ENCODE measurements at places on chromosomes 7 and 10.
A peak's percentile ranks its signal among the peaks of the same experiment; 100 is the strongest.

DNA sequence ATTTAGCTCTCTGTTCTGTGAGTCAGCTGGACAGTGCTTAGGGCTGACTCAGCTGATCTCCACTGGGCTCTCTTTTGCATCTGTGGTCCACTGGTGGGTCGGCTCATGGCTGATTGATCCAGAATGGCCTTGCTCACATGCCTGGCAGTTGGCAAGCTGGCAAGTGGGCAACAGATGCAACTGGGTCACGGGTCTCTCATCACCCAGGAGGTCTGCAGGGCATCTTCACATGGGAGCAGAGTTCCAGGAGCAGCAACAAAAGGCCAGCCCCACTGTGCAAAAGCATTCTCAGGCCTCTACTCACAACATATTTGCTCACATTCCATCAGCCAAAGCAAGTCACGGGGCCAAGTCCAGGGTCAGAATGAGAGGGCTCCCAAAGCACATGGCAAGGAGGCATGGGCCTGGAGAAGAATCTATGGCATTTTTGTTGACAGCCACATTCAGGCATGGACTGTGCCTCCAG lies 98.8 kb downstream of the OAT start:
- DNase-seq = no peak

GRCh38 chr7:20477067-20477466 lies 138.4 kb upstream of the ABCB5 start:
- DNase-seq = no peak

DNA sequence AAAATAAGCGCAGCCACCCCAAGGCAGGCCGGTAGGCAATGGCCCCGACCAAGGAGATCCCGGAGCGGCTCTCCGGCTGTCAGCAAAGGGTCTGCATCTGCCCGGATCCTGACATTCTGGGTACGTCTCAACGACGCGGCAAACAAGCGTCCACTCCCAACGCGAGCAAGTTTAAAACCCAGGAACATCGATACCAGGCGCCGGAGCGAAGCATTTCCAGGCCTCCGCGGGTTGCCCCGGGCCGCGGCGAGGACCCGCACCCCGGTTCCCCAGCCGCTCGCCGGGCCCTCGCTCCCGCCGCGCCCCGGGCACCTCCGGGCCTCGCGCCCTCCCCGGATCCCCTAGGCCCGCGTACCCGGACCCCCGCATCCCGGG lies 453 bp downstream of the URGCP start:
- DNase-seq = peak; percentile 4

DNA sequence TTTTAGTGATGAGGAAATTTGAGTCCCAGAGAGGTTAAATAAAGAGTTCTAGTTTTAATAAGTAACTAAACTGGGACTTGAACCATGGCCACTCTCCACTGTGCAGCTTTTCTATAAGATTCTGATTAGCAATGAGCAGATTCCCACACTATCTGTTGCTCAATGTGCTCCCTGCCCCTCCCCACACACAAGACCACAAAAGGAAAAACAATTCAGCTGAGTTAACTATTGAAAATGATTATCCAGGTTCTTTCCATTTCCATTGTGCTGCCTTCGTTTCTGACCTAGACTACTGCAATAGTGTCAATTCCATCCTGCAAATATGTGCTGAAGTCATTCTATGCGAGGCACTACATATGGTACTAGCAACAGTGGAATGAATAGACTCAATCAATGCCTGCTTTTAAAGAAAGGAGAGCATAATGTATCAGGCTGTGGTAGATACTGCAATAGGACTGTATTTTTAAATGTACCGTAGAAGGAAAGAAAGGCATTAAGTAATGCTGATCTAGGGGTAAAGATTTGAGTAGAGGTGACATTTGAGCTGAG lies 97.0 kb downstream of the SEMA3C start:
- no peak for DNase-seq

- DNase-seq = no peak
These were observed 77.7 kb downstream of the RBM33 start for GRCh38 chr7:155722118-155722517.

GRCh38 chr10:98609265-98609664 lies 162.5 kb upstream of the HPS1 start:
- DNase-seq = no peak

Data from stimulated activated CD8-positive, alpha-beta memory T cell treated with anti-CD3 and anti-CD28 coated beads, Interleukin-15, amount 100 ng/mL, for 24 hours (primary cell).